ENCODE measurements at places on chromosomes 5 and 9.

GRCh38 chr9:127128341-127129072 lies 6.1 kb upstream of the ANGPTL2 start:
- no peak for DNase-seq

DNA sequence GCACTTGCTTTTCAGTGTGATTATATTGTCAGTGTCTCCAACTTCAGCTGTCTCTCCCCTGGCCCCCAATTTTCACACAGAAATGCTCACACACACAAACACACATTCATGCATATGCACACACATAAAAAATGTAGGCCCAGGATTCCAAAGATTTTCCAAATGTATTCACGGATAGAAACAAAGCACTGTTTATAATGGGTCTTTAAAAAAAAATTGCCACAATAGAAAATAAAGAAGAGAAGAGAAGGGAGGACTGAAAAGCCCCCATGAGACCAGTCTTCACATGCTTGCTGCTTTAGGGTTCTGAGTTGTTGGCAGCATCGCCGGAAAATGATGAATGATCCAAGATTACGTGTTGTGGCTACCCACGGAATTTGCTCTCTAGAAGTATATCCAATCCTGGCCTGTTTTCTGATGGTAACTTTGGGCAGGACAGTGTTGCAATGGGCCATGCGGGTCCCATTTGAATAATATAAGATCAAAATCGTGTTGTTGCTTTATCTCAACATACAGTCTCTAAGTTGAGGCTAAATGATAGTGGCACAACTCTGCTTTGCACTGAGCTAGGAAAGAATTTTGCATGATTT lies 36.2 kb upstream of the ACO1 start:
- no peak for DNase-seq

GRCh38 chr9:37364751-37365360 lies 57.6 kb upstream of the GRHPR start:
- DNase-seq, result no peak

DNA sequence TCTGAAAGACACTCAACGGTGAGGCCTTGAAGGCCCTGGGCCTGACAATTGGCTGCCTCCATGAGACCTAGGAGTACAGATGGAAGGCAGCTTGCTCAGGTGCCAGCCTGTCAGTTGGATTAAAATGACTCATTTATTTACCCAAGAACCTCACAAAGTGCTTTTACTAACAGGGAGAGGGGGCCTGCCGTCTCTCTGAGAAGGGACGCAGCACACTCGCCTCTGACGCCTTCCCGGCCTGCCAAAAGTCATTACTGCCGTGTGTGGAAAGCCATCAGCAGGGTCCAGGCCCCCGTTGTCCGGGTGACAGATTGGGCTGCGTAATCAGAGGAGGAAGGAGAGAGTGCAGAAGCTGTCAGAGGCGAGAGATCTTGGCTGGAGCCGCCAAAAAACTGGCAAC lies 32.4 kb downstream of the DDX31 start:
- no peak for DNase-seq

DNA sequence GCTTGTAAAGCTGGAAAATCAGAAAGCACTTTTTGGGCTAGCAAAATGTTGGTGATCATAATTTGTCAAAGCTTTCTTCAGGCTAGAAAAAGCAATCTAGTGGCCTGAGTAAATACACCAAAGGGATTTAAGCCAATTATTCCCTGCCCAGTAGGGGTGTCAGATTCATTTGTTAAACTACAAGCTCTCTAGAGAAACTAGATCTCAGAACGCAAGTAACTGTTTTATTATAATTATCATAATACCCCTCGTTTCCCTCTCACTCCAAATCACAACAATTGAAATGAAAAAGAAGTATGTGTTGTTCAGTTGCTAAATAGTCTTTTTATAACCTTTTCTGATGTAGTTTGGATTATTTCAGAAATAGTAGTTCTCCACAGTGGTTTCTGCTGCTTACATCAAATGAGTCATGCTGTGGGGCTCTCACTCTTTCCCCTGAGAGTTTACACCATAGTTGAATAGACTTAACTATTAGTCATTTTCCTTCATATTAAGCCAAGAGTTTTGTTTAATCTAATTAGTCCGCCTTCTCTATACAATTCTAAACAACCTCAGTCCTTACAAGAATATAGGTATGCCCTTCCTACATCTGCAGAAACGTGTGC lies 918.6 kb upstream of the DMAC1 start:
- DNase-seq, result no peak

DNA sequence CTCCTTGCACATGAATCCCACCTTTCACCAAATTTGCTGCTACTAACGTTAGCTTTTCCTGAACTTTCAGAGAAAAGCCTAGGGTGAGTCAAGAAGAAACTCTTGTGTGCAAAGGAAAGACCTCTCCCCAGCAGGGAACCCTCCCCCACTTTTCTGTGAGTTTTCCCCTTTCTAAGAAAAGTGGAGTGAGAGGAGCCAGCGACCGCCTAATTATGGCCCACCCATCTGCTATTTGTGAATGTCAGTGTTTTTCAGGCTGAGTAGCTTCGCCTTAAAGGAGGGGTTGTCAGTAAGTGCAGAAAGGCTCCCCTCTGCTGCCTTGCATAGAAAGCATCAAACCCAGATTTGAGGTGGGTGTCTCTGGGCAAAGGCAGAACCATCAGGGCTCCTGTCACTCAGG lies 46.8 kb upstream of the SPOCK1 start:
- no peak for DNase-seq

DNA sequence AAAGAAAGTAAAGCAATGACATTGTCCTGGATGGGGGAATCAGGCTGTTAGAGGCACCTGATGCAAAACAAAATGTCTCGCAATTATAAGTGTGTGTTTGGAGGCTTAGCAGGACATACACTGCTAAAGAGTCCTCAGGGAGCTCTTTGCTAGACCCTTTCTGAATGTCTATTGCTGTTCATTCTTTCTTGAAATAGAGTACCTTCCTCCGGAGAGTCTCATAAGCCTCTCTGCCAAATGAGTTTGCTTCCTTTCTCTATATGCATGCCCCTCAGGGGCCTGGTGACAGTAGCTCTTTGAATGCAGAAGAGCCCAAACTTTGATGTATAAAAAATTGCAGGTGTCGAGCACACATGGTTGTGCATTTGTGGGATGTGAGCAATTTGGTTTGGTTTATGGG lies 26.4 kb upstream of the ADAMTSL1 start:
- DNase-seq, result no peak
